ENCODE measurements at places on chromosomes 1 and 21.

- peak; percentile 98 for DNase-seq
Observed at GRCh38 chr1:205298191-205298994, 23.2 kb downstream of the NUAK2 start.

DNA sequence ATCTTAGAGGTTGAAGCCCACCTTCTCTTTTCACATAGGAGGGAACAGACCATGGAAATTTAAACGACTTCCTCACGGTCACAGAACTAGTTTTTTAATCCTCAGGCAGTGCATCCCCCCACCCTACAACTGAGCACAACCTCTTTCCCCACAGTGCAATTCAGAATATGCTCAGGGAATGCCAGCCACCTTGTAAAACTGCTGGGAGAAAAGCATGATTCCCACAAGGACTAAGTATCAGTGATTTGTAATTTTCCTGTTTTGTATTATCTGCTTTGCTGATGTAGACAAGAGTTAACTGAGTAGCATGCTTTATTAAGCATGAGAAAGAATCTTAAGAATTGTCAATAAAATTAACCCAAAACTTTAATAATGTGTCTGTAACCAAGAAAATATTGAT is 23.8 kb downstream of the TMEM50A start:
- no peak for DNase-seq

DNA sequence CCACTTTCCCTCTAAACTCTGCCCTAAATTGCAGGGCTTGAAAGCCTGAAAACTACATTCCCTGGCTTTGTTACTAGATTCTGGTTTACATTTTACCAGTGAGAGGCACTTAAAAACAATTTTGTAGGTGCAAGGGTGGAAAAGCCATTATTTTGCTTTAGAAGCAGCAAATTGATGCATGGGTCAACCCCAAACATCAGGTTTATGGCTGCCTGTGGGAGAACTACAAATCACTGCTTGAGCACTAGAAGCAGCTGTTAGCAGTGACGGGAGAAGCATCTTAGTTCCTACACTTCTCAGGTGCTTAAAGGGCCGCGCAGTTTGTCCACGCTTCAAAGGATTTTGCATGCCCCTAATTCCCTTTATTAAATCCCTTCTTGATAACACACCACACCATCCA is 417.2 kb downstream of the PCP4 start:
- DNase-seq: no peak

DNA sequence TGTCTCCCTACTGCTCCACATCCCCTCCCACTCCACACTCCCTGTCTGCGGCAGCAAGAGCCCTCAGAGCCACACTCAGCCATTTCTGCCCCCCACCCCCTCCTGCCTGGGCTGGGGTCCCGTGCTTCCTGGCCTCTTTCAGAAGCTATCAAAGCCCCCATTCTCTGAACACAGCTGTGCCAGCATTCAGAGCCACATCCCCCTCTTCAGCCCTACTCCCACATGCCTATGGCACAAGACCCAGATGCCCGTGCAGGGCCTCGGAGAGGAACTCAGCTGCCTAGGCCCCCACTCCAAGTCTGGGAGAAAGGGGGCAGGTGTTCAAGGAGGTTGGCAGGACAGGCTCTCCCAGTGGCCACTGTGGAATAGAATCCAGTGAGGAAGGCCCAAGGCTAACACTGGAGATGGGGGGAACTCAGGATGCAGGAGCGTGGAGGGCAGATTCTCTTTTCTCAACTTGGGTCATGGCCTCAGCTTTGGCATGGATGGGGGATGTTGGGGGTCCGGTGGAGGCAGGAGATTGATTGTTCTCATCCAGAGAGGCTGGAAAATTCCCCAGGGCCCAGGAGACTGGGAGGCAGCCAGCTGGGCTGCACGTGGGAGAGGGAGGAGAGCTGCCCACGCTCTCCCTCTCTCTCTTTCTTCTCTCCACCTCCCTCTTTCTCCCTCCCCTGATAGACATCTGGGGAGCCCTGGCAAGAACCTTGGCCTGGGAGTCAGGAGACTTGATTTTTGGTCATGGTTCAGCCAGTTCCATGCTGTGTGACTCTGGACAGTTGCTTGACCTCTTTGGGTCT is 3.5 kb upstream of the BCAN start:
- no peak for DNase-seq

DNA sequence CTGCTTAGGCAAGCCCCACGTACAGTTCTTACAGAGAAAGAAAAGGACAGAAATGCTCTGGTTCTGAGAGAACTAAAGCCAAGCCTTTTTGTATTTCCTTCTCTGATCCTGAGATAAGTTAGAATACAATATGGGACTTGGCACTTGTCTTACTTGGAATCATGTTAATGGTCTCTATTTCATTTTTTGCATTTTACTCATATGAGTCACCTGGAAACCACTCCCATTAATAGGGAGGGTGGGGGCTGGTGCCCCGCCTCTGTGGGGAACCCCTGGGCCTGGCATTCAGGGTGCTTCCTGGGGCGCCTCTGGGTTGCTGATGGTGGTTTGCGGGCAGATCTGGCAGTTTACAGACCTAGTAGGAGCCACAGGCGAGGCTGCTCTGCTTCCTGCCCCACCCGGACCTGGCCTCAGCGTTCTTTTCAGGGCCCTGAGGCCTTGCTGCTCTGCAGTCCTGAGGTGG is 26.7 kb downstream of the TSPAN2 start:
- DNase-seq: peak; percentile 85

DNA sequence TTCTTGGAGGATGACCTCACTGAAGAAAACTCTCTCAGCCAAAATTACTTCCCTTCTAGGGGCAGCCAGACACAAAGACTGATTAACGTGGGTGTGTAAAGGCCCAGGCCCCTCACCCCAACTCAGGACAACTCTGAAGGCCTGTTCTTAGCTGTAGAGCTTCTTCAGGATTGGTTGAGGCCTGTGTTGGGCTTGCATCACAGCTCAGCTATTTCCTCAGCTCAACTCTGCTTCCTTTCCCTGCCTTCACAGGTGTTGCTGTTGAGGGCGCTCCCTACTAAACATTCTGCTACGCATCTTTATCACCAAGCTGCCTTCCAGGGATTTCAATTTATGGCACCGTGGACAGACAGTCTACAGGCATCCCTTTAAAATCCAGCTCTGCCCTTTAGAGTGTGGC is 36.8 kb downstream of the MAB21L3 start:
- DNase-seq: no peak

GRCh38 chr21:23822760-23823159 is 1784.5 kb downstream of the MRPL39 start:
- DNase-seq: no peak

DNA sequence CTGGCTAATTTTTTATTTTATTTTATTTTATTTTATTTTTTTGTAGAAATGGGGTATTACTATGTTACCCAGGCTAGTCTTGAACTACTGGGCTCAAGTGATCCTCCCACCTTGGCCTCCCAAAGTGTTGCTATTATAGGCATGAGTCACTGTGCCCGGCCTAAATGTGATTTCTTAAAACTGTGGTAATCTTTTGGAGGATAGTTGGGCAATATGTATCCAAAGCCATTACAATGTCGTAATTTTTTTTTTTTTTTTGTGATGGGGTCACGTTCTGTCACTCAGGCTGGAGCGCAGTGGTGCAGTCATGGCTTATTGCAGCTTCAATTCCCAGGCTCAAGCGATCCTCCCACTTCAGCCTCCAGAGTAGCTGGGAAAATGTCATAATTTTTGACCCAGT is 14.2 kb downstream of the ETV3L start:
- peak; percentile 27 for DNase-seq

GRCh38 chr1:149986486-149987296 is 23.8 kb downstream of the OTUD7B start:
- DNase-seq: peak; percentile 81

DNA sequence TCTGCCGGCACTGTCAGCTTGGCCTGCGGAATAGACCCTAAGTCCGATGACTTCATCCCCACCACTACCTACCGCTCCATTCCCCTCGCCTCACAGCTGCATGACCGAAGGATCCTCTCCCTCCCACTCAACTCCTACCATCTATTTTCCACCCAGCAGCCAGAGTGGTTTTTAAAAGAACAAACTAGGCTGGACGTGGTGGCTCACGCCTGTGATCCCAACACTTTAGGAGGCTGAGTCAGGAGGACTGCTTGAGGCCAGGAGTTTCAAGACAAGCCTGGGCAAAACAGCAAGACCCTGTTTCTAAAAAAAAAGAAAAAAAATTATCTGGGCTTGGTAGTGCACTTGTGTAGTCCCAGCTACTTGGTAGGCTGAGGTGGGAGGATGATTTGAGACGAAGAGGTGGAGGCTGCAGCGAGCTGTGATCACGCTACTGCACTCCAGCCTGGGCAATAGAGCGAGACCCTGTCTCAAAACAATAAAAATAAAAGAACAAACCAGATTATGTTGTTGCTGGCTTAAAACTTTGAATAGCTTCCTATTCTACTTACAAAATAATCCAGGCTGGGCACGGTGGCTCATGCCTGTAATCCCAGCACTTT is 59.0 kb downstream of the UBIAD1 start:
- DNase-seq: no peak

- DNase-seq: no peak
Observed at GRCh38 chr21:42150474-42151085, 68.4 kb upstream of the ABCG1 start.

DNA sequence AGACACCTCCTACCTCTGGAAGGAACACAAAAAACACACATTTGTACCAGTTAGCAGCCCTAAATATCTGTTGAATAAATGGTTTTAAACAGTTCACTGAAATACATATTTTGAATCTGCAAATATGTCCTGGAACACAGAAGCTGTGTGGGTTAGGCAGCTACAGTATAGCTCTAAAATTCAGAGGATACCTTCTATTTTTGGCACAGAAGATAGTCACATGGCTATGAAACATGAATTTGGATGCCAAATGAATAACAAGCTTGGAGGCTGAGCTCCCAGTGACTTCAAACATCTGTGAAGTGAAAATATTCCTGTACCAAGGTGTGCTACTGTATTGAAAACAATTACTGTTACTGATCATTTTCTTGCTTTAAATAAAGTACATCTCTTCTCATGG is 391.5 kb upstream of the ADGRL2 start:
- no peak for DNase-seq

- DNase-seq: no peak
Observed at GRCh38 chr1:34685225-34685624, 69.6 kb upstream of the GJB5 start.

GRCh38 chr1:19123837-19124236 is 86.2 kb downstream of the UBR4 start:
- DNase-seq: peak; percentile 17

DNA sequence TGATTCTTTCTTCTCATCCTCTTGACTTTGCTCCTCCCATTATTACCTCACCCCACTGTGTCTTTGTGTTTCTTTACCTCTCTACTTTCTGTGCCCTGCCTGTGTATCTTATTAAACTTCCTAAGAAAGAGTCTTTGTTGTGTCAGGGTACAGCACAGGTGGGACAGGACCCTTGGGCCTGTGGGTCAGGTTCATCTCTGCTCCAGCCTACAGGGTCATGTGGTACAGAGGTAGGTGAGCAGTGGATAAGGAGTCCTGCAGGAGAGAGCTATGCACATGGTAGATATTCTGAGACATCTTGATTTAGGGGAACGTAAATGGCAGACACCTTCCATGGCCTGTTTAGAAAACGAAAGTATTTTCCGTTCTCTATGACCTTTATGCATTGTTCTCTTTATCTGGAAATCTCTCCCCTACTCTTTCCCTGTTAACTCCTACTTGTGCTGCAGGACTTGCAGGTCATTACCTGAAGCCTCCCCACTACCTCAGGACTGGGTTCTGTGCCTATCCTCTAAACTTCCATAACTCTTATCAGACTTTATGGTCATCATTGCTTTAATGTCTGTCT is 9.9 kb downstream of the GIPC2 start:
- no peak for DNase-seq

GRCh38 chr1:118257946-118258345 is 72.9 kb upstream of the SPAG17 start:
- DNase-seq: no peak

GRCh38 chr1:151047591-151047924 is at the start of gene C1orf56:
Gene C1orf56 (plus strand): TSS chr1:151047751. CDS start chr1:151047848, 97 bp downstream.
- DNase-seq: peak; percentile 80

DNA sequence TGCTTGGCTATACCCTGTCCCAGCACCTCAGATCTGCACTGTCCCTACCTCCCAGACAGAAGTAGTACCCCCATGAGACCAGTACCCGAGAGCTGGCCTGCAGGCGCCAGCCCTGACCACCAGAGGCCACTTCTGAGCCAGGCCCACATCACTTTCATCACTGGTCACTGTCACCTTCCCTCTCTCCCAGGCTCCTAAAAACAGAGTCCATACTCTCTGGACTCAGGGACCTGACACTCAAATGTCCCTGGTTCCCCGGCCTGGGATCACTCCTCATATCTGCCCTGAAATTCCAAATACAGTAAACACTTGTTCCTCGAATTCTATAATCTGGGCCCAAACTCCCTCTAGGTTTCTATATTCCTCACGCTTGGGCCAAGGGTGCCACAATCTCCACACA is 18.7 kb downstream of the TMEM53 start:
- DNase-seq: peak; percentile 47

- peak; percentile 79 for DNase-seq
Observed at GRCh38 chr1:173666646-173667045, 3.0 kb downstream of the ANKRD45 start.

DNA sequence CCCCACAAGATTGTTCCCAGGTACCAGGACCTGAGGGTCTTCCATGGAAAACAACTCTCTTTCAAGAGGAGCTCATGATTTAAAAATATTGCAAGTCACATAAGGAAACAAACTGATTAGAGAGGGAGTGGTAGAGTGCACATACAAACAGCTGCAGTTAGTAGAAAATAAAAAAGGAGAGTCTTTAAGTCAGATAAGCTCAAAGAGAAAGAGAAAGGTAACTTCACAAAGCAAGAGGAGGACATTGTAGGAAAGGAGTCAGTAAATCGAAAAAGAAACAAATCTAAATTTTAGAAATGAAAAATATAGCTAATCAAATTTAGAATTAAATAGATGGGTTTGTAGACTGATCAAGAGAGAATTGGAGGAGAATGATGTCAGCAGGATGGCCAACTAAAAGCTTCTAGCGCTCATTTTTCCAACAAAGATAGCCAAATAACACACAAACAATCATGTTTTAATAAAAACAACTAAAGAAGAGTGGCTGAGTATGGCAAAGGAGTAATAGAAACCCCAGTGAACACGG is 86.1 kb upstream of the CD53 start:
- no peak for DNase-seq

DNA sequence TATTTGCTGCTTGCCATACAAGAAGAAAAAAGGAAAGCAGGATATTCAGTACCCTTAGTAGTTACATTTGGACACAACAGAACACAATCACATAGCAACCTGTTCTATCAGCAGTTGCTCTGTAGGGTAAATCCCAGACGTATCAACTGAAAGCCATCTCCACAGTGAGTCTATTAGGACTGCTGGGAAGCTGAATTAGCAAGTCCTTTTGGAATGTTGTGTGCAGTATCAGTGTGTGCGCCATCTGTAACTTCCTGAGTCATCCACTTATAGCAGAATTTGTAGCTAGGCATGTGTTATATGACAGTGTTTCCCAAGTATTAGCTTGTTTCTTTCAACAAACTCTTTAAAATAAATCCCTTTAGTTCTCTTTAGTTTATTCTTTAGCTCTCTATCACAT is 21.3 kb downstream of the CCDC30 start:
- DNase-seq: peak; percentile 92
